ENCODE measurements at places on chromosomes 7 and 10. TPM values are rescaled to one million over a fixed set of nuclear protein-coding genes. Genes with fewer than 3 reads are reported as not detected.

Gene OR6V1
- total RNA-seq = not detected

Gene DCLRE1A
- total RNA-seq = 10.9 TPM

GRCh38 chr10:123896246-123896927, 4.8 kb upstream of the CPXM2 start:
- DNase-seq = no peak

- DNase-seq = no peak
These were observed 113.0 kb downstream of the ADK start for GRCh38 chr10:74263996-74264395.

DNA sequence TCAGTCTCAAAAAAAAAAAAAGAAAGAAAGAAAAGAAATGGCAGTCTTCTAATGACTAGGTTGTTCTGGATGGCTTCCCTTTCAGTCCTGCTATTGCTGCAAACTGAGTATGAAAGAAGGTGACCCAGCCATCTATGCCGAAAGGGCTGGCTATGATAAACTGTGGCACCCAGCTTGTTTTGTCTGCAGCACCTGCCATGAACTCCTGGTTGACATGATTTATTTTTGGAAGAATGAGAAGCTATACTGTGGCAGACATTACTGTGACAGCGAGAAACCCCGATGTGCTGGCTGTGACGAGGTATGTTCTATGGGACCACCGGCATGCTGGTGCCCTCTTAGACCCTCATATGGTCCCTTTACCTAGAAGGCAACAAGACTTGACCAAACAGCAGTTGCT, 41.3 kb downstream of the TES start:
- no peak for DNase-seq

Data from fibroblast of the aortic adventitia (primary cell).